ENCODE measurements at places on chromosomes 2 and 18. TPM values are rescaled to one million over a fixed set of nuclear protein-coding genes. Genes with fewer than 3 reads are reported as not detected.

DNA sequence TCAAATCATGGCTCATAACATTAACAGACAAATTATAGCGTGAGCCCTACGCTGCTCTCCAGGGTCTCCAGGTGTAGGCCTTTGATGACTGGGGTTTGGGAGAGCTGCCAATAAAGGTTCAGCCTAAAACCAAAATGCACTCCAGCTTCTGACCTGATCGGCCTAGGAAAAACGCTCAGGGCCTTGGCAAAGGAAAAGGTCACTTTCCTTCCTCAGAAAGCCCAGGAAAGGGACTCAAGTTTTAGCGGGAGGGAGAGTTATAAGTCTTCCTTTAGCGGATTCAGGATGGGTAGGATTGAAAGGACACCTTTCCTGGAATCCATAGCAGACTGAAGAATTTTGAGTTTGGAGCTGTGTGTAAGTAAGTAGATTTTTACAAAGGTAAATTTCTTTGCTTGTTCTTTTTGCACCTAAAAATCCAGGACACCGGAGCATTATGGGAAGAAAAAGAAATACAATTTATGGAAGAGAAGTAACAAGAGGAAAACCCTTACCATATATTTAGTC lies 8.8 kb downstream of the EVX2 start:
- H3K4me3 ChIP-seq: no peak overlapping the region
- H3K4me1 ChIP-seq: no peaks in the 10 kb centered on the region
- no peaks in the 10 kb centered on the region for H3K36me3 ChIP-seq
- no peak overlapping the region for H3K27ac ChIP-seq
- DNase-seq: no peak

- DNase-seq: peak; percentile 19
- H3K27me3 ChIP-seq: no peaks in the 10 kb centered on the region
- H3K4me3 ChIP-seq: no peak overlapping the region
- no peak overlapping the region for H3K27ac ChIP-seq
- H3K4me1 ChIP-seq: peaks cover 8% of the 10 kb centered on the region
Measured at GRCh38 chr2:173221937-173222594, 132.6 kb upstream of the CDCA7 start.

- H3K27ac ChIP-seq: no peak overlapping the region
- H3K36me3 ChIP-seq: no peaks in the 10 kb centered on the region
- H3K4me1 ChIP-seq: no peaks in the 10 kb centered on the region
- no peak for DNase-seq
Measured at GRCh38 chr2:63500398-63500797, 87.9 kb downstream of the WDPCP start.

DNA sequence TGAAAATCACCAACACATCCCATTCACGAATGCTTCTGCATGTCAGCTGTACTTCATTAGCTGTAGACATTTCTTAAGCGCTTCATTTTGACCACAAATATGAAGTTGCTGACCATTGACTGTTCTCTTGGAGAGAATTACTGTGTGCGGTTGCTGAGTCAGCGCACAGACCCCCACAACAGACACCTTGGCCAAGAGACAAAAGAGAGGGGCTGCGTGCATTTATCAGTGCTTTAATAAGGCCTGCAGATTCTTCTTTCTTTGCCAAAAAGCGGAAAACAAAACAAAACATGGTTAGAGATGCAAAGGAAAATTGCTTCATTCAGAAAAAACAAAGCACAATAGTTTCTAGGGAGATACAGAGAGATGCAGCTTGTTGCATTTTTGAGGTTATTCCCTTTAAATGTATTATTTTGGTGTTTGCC lies 174.7 kb downstream of the ACKR3 start:
- H3K27me3 ChIP-seq: peaks cover 26% of the 10 kb centered on the region
- H3K36me3 ChIP-seq: no peaks in the 10 kb centered on the region
- H3K4me1 ChIP-seq: peaks cover 7% of the 10 kb centered on the region
- no peak overlapping the region for H3K4me3 ChIP-seq

Gene IL36RN
- not detected for total RNA-seq

GRCh38 chr18:10052871-10053270 lies 139.1 kb downstream of the VAPA start:
- no peak overlapping the region for H3K27ac ChIP-seq
- DNase-seq: no peak
- peaks cover 31% of the 10 kb centered on the region for H3K4me1 ChIP-seq

Gene WNT10A
- not detected for total RNA-seq

All from IMR-90 (cell line).